ENCODE measurements at places on chromosomes 12 and 14.

DNA sequence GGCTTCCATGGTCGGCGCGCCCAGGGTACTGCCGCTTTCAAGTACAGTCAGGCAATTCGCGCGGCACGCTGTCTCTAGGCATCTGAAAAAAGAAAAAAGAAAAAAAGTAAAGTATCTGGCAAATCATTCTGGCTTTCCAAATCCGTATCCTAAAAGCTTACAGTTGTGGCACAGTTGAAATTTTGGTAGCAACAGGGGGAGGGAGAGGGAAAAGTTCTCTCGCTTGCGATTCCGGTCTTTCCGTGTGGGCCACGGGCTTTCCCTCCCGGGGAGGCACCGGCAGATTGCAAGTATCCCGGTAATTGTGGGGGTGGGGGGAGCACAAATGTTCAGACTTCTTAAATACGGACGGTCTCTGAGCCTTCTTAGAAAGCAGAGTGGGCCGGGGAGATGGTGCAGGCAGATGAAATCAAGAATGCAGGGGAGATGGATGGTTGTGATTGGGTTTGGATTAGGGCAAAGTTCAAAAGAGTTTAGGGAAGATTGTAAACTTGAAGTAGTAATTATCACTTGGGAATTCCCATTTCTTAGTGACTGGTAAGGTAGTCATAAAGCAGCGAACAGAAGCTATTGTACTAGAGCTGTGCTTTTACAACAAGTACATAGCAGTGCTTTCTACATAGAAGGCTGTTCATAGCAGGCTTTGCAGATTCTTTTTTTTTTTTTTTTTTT lies 1.2 kb downstream of the SOCS2 start:
- peak; percentile 25 for DNase-seq

DNA sequence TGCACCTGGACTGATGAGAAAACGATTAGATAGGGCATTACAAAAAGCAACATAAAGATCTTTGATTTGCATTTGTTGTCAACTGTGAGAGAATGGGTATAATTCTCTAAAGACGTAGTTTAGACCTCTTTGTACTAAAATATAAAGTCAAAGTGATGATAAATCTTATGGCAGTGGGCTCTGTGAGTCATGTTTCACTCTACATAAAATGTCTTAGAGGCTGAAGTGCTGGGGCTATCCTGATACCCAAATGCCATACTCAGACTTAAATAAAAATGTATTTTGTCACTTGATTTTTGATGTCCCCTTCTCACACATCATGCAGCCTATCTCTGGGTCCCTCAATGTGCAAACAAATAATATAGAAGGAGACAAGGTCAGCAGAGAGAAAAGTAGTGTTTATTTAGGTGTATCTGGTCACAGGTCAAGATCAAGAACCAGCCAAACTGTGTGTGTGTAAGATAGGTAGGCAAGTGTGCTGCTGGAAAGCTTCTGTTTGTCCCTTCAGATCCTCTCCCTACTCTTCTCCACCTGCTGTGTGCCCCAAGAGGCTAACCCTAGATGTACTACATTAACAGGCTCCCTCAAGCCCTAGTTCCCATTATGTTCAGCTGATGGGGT lies 7.0 kb upstream of the NIN start:
- no peak for DNase-seq

DNA sequence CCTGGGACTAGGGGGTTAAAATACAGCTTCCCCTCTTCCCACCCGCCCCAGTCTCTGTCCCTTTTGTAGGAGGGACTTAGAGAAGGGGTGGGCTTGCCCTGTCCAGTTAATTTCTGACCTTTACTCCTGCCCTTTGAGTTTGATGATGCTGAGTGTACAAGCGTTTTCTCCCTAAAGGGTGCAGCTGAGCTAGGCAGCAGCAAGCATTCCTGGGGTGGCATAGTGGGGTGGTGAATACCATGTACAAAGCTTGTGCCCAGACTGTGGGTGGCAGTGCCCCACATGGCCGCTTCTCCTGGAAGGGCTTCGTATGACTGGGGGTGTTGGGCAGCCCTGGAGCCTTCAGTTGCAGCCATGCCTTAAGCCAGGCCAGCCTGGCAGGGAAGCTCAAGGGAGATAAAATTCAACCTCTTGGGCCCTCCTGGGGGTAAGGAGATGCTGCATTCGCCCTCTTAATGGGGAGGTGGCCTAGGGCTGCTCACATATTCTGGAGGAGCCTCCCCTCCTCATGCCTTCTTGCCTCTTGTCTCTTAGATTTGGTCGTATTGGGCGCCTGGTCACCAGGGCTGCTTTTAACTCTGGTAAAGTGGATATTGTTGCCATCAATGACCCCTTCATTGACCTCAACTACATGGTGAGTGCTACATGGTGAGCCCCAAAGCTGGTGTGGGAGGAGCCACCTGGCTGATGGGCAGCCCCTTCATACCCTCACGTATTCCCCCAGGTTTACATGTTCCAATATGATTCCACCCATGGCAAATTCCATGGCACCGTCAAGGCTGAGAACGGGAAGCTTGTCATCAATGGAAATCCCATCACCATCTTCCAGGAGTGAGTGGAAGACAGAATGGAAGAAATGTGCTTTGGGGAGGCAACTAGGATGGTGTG lies 1.9 kb downstream of the GAPDH start:
- no peak for DNase-seq

DNA sequence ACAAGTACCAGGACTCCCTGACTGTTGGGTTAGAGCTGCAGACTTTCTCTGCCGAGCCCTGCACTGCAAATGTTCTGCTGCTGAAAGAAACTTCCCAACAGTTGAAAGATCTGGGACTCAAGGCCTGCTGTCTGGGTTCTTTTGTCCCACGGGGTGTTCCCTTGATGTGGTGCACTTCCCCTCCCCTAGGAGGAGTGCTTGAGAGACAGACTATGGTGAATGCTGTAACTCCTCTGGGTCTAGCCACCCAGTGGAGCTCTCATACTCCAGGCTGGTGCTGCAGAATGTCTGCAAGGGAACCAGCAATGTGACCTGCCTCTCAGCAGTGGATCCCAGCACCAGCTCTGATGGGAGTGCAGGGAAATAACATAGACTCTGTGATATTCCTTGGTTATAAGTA lies 129.2 kb upstream of the SLCO1B1 start:
- no peak for DNase-seq

DNA sequence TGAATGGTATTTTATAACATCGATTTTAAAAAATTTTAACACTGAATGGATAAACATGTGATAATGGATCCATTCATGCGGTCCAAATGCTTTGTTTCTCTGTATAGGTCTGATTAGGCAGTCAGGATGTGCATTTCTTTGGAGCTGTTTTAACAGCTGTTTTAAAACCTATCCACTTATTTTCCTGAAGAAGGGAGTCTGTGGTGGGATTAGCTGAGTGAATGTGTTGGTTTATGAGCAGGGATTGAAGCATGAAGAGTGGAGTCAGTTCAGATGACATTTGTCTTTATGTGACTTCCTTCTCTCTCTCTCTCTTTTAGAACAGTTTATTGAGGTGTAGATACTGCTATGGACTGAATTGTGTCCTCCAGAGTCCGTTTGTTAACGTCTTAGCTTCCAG lies 37.7 kb downstream of the GLT8D2 start:
- DNase-seq: no peak

GRCh38 chr14:25988536-25988935 lies 609.3 kb downstream of the NOVA1 start:
- no peak for DNase-seq

DNA sequence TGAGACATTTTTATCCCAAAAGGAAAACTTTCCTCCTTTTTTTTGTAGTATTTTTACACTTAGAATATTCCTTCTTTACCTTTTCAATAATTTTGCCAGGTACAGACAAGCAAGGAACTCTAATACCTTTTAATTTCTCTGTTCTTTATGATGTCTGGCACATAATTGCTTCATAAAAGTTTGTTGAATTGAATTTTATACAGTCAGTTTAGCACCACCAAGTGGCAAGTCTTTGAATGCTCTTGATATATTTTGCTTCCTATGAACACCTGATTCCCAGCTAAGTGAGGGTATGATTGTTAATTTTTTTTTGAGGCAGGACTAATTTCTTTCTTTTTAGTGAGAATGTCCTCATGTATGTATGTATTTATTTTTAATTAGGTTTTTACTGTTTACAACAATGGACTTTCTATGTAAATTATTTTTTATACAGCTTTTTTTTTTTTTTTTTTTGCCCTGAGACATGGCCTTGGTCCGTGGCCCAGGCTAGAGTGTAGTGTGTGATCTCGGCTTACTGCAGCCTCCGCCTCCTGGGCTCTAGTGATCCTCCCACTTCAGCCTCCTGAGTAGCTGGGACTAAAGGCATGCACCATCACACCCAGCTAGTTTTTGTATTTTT lies 6.9 kb downstream of the TBC1D15 start:
- peak; percentile 27 for DNase-seq

- DNase-seq: no peak
Observed at GRCh38 chr14:74627076-74627475, 15.0 kb upstream of the LTBP2 start.

Measured in central memory CD4-positive, alpha-beta T cell (primary cell).